ENCODE measurements at places on chromosomes 2 and 18. TPM values are rescaled to one million over a fixed set of nuclear protein-coding genes. Genes with fewer than 3 reads are reported as not detected.

The STAM2 gene
- total RNA-seq = 22.4 TPM

The IL1F10 gene
- total RNA-seq = not detected

The RAB17 gene
- total RNA-seq = 1.9 TPM

The CNNM4 gene
- 45.0 TPM for total RNA-seq

The PROKR1 gene
- total RNA-seq = not detected

The CYBRD1 gene
- 67.5 TPM for total RNA-seq

The PAX3 gene
- not detected for total RNA-seq

The ZSWIM2 gene
- not detected for total RNA-seq
